ENCODE measurements at places on chromosomes 6 and 20. TPM values are rescaled to one million over a fixed set of nuclear protein-coding genes. Genes with fewer than 3 reads are reported as not detected.
A peak's percentile ranks its signal among the peaks of the same experiment; 100 is the strongest.

DNA sequence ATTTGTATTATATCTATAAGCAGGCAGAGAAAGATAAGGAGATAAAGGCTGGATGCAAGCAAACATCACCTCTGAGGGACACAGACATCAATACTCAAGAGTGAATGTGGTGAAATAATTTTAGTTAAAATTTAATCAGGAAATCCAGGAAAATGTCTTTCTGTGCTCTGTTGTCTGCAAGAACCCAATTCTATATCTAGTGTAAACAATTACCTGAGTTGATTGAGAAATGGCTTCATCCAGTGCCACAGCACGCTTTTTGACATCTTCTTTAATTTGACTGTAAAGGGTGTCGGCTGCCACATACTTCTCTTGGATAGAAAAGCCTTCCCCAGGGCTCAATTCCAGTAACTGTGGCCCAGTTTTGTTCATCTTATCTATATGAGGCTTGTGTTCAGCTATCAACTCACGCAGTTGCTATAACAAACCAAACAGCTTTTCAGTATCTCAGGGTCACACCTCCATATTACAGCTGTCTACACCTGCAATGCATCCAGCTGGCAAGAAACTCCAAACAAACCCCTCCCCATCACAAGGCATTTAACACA lies 131.6 kb downstream of the DST start:
- no peaks in the 10 kb centered on the region for H3K27me3 ChIP-seq
- DNase-seq = no peak
- no peaks in the 10 kb centered on the region for H3K36me3 ChIP-seq
- no peaks in the 10 kb centered on the region for H3K4me1 ChIP-seq
- H3K27ac ChIP-seq = no peak overlapping the region

- H3K4me1 ChIP-seq = peaks cover 44% of the 10 kb centered on the region
- DNase-seq = no peak
- no peaks in the 10 kb centered on the region for H3K27me3 ChIP-seq
- no peak overlapping the region for H3K4me3 ChIP-seq
- H3K27ac ChIP-seq = peak overlapping the region; percentile 42
These were observed 533.7 kb downstream of the QKI start for GRCh38 chr6:163948250-163948649.

DNA sequence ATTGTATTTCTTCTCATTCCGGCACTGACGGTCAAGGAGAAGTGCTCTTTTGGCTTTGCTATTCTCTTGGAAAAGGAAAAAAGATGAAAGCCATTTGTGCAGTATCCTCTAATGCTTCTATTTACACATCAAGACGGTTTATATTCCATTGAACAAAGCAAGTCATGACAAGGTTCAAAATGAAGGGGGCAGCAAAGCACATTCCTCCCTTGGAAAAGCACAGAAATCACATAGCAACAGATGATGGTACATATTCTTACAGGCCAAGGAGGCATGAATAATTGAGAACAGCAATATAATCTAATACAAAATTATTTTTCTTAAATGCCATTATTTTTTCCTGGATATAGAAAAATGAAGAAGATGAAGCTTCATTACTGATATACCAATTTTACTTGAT lies 508.2 kb upstream of the JAG1 start:
- H3K4me3 ChIP-seq = no peak overlapping the region
- no peak overlapping the region for H3K27ac ChIP-seq
- no peak for DNase-seq
- H3K4me1 ChIP-seq = no peaks in the 10 kb centered on the region
- H3K27me3 ChIP-seq = no peaks in the 10 kb centered on the region

DNA sequence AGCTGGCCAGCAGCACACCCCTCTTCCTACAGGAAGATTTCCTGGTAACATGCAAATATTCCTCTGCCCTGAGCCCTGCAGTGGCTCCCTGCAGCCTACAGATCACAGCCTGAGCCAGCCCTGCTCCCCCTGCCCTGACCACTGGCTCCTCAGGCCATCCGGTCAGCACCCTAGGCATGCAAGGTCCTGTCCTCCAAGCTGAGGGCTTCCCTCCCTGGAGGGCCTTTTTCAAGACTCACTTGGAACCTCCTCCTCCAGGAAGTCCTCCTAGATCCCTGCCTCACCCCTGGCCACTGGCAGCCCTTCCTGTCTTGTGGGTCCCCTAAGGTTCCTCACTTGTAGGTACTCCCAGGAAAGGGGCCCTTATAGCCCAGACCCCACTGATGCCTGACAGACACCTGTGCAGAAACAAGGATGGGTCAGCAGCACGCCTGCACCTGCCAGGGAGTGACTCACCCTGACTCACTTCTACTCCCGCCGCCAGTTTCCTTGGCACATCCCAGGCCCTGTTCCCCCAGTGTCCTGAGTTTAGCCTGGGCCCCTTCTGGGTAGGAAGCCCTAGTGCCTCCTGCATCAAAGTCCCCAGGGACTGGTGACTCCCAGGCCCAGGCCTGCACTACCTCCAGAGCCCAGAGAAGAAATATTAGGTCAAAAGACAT lies 3.2 kb downstream of the SLC4A11 start:
- no peaks in the 10 kb centered on the region for H3K4me1 ChIP-seq
- H3K27ac ChIP-seq = no peak overlapping the region
- peaks cover 64% of the 10 kb centered on the region for H3K27me3 ChIP-seq
- H3K4me3 ChIP-seq = no peak overlapping the region

GRCh38 chr6:121338366-121338765 lies 4.1 kb upstream of the TBC1D32 start:
- H3K27ac ChIP-seq = no peak overlapping the region
- DNase-seq = no peak
- no peaks in the 10 kb centered on the region for H3K36me3 ChIP-seq
- no peaks in the 10 kb centered on the region for H3K4me1 ChIP-seq

DNA sequence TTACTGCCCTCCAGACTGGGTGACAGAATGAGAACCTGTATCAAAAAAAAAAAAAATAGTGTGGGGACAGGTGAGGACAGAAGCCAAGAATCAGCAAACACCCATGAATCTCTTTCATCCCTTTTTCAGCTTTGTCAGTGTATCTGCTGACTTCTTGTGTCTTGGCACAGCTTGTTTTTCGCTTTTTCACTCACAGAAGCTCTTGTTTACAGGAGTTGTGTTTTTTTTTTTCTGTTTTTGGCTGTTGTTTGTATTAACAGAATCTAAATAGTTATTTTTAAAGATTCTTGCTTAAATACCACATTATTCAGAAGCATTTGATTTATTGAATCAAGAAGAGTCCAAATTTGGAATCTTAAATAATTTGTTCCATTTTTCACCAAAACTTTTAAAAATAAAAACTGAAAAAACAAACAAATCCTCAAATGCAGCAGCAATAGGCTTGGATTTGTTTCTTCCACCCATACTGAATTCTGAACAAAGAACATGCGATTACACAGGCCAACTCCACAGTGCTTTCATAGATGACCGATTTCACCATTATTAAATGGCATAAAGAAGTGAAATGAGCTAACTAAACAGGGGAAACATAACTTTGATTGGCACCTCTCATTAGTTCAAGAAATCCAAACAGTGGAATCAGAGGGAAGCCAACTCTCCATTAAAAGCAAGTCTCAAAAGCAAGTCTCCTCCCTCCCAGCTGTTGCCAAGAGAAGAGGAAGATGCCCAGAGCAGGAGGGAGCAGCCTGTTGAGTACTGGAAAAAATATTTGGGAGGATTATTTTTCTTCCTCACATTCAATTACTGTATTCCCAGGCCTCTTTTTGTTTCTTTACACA lies 27.2 kb upstream of the GPR63 start:
- no peak overlapping the region for H3K27ac ChIP-seq
- no peaks in the 10 kb centered on the region for H3K27me3 ChIP-seq
- DNase-seq = no peak
- no peaks in the 10 kb centered on the region for H3K36me3 ChIP-seq

- no peak for DNase-seq
- no peak overlapping the region for H3K4me3 ChIP-seq
- no peak overlapping the region for H3K27ac ChIP-seq
These were observed 722 bp downstream of the ISM1 start for GRCh38 chr20:13221673-13222318.

DNA sequence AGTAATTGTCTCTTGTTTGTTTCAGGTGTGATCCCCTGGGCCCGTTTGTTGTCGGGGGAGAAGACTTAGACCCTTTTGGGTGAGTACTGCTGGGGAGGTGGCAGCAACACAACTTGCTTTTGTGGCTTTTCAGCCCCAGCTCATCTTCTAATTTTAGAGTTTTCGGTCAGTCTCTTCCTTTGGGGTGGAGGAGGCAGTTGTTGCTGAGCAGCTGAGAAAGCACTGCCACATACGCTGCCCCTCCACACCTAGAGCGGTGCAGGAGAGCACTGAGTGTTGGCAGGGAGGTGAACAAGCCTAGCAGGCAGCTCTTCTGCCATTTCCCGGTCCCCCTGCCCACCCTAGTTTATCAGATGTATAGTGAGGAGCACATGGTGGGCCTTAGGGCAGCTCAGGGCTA lies 21.7 kb downstream of the TMEM74B start:
- no peak overlapping the region for H3K4me3 ChIP-seq
- peaks cover 22% of the 10 kb centered on the region for H3K36me3 ChIP-seq
- no peak for DNase-seq

GRCh38 chr20:17919149-17919548 lies 49.4 kb downstream of the SNX5 start:
- DNase-seq = no peak
- H3K27me3 ChIP-seq = no peaks in the 10 kb centered on the region
- no peaks in the 10 kb centered on the region for H3K36me3 ChIP-seq
- no peak overlapping the region for H3K27ac ChIP-seq
- no peak overlapping the region for H3K4me3 ChIP-seq

PSORS1C2 gene
- not detected for total RNA-seq

MEI4 gene
- not detected for total RNA-seq

RAET1L gene
- not detected for total RNA-seq

RNF8 gene
- 9.2 TPM for total RNA-seq

TRIM10 gene
- not detected for total RNA-seq
